ENCODE measurements at places on chromosomes 6 and 20.

GRCh38 chr6:23448281-23448680, 677.7 kb upstream of the NRSN1 start:
- DNase-seq = no peak

GRCh38 chr20:20462185-20462584, 94.3 kb downstream of the INSM1 start:
- DNase-seq = no peak

- DNase-seq = no peak
Measured at GRCh38 chr6:109165392-109165974, 70.2 kb downstream of the CEP57L1 start.

- DNase-seq = no peak
Measured at GRCh38 chr6:16691324-16691723, 69.9 kb downstream of the ATXN1 start.

- no peak for DNase-seq
Measured at GRCh38 chr20:61458146-61458746, 206.2 kb downstream of the CDH4 start.

- DNase-seq = no peak
Measured at GRCh38 chr6:99980741-99981140, 13.3 kb downstream of the MCHR2 start.

GRCh38 chr6:25341923-25342619, 62.9 kb downstream of the CARMIL1 start:
- DNase-seq = no peak

Measured in activated T-helper 1 cell treated with Interleukin-2 at 50 U/mL for 16 hours (primary cell).